ENCODE measurements at places on chromosomes 1 and 21.
A peak's percentile ranks its signal among the peaks of the same experiment; 100 is the strongest.

- no peak for DNase-seq
Measured at GRCh38 chr21:42047821-42048613, 23.1 kb upstream of the UMODL1 start.

- peak; percentile 54 for DNase-seq
Measured at GRCh38 chr1:19811206-19811851, 3.8 kb downstream of the RNF186 start.

- DNase-seq, result no peak
Measured at GRCh38 chr1:170044187-170044586, 30.3 kb downstream of the KIFAP3 start.

- no peak for DNase-seq
Measured at GRCh38 chr21:36671836-36672235, 27.1 kb upstream of the SIM2 start.

GRCh38 chr1:115969509-115969908, 6.8 kb upstream of the SLC22A15 start:
- no peak for DNase-seq
